ENCODE measurements at places on chromosomes 5 and 9.
A peak's percentile ranks its signal among the peaks of the same experiment; 100 is the strongest.

- no peak for DNase-seq
Measured at GRCh38 chr9:127209220-127209619, 55.4 kb upstream of the GARNL3 start.

GRCh38 chr9:2228132-2228531 is 213.0 kb downstream of the SMARCA2 start:
- no peak for DNase-seq

- DNase-seq = no peak
Measured at GRCh38 chr5:113450462-113450861, 15.7 kb upstream of the TSSK1B start.

DNA sequence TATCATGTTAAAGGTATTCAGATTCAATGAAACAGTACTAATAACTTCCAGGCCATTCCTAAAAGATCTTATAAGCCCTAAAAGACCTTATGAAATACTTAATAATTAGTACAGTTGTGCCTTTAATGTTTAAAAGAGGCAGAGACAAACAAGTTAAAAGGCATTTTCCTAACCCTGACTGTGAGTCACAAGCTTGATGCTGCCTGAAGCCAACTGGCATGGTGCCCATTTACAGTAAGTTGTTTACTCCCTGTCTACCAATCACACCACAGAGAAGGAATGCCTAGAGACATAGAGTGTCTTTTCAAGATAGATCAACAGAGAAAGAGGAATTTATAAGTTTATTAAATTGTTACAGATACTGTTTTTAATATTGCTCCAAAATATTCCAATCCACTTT is 47.8 kb downstream of the NR3C1 start:
- DNase-seq = peak; percentile 79

DNA sequence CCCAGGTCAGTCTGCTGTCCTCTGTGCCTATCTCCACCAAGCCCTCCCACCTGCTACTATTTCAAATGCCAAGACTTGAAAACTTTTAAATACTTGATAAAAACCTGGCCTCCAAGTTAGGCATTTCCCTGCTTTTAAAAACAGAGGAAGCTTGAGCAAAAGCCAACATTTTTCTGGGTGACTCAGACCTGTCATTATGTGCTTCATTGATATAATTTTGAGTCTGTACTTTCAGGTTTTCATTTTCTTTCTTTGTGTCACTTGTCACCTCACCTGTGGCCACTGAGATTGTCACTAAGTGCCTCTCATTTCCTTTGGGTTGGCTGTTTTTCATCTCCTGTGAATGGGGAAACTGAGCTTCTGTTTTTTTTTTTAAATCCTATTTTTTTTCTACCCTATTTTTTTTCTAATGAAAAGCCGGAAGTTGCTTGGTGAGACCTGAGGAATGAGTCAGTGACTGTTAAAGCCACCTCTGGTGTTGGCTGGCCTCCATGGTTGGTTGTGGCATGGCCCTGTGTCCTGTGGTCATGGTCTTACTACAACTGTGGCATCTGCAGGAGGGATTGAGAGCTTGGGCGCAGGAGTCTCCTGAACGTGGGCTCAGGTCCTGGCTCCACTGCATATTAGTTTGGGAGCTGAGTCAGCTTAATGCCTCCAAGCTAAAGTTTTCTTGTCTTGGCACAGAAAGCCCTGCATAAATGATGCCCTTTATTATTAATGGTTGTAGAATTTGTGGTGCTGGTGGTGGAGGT is 56.7 kb downstream of the ARHGAP26 start:
- DNase-seq = no peak

DNA sequence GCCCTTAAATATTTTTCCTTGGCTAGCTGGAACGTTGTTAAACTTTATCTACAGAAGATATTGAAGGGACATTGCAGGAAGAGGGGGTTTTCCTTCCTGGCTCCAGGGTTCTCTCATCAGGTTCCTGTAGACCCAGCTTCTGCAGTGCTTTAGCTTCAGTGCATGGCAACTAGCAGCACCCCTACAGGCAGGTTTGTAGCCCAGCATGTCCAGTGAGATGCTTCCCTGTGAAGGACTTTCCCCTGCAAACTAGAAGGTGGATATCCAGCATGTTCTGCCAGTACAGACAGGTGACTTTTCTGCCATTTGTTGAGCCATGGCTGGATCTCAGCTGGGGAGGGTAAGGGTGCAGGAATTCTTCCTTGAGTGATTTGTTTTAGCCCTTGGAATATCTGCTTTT is 10.4 kb downstream of the CCL28 start:
- DNase-seq = no peak

DNA sequence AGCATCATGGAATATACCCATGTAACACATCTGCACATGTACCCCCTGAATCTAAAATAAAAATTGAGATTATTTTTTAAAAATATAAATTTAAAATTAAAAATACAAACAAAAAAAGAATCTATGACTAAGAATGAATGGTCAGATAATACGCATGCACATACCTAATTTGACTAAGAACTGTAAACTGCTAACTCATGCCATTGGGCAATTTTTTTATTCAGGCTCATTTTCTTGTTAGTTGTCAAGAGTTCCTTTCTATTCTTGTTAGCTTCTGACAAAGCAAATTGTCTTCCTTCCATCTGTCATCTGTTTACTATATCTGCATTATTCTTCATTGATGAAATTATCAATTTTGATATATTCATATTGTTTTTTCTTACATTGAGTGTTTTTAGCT is 69.5 kb upstream of the HAND1 start:
- DNase-seq = no peak

DNA sequence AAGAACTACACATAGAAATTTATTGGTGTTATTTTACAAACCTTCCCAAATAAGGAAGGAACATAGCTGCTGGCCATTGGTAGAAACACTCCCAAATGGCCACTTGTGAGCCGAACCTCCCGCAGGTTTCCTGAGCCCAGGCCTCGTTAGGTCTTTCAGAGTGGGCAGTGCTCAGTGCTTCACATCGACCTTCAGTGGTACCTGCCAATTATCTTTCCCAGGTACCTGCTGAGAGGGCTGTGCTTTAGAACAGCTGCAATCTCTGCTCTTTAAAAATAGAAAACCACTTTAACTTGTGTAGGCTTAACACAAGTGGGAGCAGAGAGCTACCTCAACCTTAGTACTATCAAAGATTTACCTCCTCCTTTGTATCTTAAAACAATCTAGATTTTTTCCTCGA is 334.1 kb downstream of the RFX3 start:
- DNase-seq = no peak

DNA sequence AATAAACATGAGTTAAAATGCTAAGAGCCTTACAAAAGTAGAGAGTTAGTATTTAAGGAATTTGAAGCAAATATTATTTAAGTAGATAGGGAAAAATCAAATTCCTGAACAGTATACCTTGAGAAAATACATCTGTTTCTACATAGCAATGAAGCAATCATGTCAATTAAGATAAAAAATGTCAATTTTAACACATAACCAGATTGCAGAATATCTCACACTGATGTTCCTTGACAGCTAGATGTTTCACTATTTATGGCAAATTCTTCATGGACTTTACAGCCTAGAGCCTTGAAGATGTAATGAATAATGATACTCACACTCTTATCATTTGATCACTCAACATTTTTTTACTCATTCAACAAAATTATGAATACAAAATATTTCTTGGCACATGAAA is 708.2 kb upstream of the PTPRD start:
- no peak for DNase-seq

GRCh38 chr5:172820046-172820767 is 13.8 kb upstream of the ERGIC1 start:
- no peak for DNase-seq

GRCh38 chr5:106136061-106136460 is 1534.7 kb downstream of the EFNA5 start:
- DNase-seq = no peak

- no peak for DNase-seq
Measured at GRCh38 chr5:160773646-160774410, 78.2 kb downstream of the ATP10B start.

DNA sequence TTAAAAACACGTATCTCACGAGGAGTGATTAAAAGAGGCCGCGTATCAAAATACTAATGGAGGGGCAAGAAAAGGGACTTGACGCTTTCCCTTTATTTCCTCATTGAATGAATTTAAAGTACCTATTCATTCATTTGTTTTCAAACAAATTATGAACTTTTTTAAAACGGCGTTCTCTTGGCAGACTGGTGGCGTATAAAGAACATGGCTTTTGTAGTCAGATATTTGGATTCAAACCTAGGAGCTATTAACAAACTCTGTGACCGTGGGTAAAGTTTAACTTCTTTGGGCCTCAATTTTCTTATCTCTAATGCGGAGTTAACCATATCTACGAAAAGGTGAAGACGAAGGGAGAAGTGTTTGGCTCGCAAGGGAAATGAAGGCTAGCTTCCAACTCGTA is 876 bp downstream of the CAAP1 start:
- DNase-seq = no peak

DNA sequence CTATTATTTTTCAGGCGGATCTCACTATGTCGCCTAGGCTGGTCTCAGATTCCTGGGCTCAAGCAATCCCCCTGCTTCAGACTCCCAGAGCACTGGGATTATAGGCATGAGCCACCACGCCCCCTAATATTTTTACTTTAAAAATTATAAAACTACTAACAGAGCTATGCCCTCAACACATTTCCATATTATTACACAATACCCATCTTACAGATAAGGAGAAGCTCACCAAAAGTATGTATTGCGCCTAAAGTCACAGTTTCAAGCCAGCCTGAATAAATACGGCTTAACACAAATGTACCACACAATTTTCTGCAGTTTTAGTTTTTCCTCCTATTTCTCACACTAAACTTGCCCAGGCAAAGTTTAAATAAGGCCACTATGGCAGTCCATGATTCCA is 9.9 kb upstream of the HAVCR1 start:
- DNase-seq = no peak

GRCh38 chr5:142168365-142168764 is 59.8 kb downstream of the NDFIP1 start:
- DNase-seq = no peak

DNA sequence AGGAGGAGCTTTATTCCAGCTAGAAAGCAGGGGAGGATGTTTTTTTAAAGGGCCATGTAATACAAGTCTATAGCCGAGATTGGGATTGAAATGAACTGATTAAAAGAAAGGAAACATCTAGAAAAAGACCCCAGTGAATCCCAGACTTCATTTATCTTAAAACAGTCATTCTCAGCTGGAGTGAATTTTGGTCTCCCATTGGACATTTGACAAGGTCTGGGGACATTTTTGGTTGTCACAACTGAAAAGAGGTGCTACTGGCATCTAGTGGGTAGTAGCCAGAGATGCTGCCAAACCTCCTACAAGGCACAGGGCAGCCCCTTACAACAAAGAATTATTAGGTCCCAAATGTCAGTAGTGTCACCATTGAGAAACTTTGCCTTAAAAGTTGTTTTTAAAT is 16.3 kb upstream of the SPINK4 start:
- no peak for DNase-seq

DNA sequence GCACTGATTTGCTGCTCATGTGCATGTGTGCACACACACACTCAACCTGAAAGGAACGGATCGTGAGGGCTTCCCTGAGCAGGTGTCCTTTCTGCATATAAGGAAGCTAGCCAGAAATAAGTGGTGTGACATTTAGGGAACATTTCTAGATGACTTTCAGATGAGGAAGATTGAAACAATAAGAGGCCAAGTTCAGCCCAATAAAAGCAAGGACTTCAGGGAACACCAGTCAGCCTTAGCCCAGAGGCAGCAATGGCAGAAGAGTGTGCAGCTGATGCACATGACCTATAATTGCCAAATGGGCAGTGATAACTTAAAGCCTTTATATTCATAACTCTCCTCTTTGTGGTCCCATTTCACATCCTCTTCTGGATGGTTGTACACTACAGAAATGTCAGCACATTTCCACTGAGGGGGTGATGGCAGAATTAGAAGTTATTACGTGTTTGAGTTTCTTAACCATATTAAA is 255.5 kb downstream of the TRIM32 start:
- no peak for DNase-seq

DNA sequence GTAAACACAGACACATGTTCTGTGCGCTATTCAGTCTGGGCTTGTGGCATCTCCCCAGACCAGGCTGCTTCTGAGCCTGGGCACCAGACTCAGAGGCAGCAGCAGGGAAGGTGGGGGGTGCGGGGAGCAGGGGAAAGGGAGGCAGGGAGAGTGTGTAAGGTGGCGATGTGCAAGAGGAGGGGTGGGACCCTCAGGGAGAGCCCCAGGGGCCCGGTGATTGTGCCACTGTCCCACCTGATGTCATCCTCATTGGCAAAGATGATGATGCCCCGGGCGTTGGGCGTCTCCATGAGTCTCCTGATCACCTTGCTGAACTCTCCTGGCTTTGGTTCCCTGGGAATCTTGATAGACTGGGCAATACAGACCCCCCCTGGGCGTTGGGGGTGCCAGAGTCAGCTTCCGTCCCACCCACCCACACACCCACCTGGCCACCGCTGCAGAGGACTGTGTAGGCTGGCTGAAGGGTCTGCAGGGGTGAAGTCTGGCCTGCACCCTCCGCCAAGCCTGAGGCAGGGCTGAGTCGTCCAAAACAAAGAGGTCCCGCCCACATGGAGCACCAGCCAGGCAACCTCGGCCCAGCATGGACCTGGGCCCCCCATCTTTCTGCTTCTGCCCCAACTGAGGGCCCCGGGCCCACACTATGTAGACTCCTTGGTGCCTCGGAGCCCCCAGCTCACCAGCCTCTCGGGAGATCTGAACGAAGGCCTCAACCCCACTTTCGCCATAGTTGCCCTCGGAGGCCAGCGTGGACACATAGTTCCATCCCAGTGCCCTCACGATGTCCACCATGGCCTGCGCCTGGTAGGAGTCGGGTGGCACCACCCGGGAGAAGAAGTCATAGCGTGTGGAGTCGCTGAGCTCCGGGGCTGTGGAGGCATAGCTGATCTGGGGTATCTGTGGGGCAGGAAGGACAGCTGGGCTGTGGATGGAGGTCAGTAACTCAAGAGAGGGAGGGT is 3.7 kb downstream of the GRM6 start:
- no peak for DNase-seq

- peak; percentile 22 for DNase-seq
Measured at GRCh38 chr5:6729386-6730310, 16.4 kb downstream of the TENT4A start.

GRCh38 chr5:146401021-146401420 is 46.1 kb upstream of the TCERG1 start:
- no peak for DNase-seq

- no peak for DNase-seq
Measured at GRCh38 chr5:139657363-139658321, 9.5 kb downstream of the CXXC5 start.

All from CD4-positive, alpha-beta T cell treated with Interferon alpha-2 for 1 hour (primary cell).